Occipital lobe (tissue), 3 donors: ENCODE measurements at places on chromosomes 11 and 22. TPM values are rescaled to one million over a fixed set of nuclear protein-coding genes. Genes with fewer than 3 reads are reported as not detected.

DNA sequence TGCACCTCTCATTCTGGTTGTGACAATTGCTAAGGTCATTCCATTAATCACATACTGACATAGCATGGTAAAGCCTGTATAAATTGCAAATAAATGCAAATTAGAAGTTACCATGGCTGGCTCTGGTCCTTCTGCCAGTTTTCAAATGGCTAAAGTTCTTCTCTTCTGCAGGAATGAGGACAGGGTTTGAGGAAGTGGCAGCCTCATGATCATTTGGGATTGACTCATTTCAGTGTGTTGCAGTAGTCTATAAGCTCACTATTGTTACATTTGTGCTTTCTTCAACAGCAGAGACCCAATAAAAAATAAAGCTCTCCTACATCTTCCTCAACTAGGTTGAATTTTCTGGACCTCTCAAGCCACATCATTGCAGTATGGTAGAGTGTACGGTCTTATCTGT is 60.3 kb downstream of the NECTIN1 start:
- DNase-seq = no peak

The APOL4 gene
- 10.5 TPM for total RNA-seq

The OR8D1 gene
- total RNA-seq = not detected

The ZP1 gene
- total RNA-seq = not detected

The MPPED1 gene
- total RNA-seq = 455 TPM

The THYN1 gene
- 41.5 TPM for total RNA-seq

DNA sequence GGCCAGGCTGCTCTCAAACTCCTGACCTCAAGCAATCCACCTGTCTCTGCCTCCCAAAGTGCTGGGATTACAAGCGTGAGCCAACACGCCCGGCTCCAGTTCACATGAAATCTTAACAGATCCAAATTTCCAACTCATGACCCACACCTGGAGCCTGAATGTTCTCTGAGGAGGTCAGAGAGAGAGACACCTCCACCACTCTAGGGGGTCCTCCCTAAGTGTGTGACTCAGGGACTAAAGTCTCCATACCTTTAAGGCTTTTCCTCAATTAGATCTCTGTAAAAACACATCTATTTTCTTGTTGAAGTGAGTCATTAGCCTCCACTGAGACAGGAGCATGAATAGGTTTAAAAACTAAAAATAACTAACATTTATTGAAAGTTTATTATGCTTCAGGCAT is 376.4 kb downstream of the CADM1 start:
- DNase-seq = no peak

The PRODH gene
- 0.94 TPM for total RNA-seq

DNA sequence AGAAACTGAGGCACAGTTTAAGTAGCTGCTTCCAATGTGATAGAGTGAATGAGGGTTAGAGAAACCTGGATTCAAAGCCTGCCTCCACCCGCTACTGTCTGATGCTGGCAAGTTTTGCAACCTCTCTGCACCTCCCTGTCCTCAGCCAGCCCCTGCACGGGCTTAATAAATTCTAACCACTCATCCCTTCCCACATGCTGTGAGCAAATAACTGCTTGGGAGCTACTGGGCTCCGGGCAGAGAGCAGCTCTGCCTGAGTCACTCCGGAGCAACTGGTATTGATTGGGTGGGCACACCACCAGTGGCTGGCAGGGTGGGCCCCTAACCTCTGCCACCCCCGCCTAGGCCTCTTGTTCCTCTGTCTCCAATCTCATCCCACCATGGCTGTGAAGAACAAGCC is 104.3 kb upstream of the SYT13 start:
- DNase-seq = no peak

- DNase-seq = no peak
These were observed 125.1 kb downstream of the TIMP3 start for GRCh38 chr22:32926600-32926999.

DNA sequence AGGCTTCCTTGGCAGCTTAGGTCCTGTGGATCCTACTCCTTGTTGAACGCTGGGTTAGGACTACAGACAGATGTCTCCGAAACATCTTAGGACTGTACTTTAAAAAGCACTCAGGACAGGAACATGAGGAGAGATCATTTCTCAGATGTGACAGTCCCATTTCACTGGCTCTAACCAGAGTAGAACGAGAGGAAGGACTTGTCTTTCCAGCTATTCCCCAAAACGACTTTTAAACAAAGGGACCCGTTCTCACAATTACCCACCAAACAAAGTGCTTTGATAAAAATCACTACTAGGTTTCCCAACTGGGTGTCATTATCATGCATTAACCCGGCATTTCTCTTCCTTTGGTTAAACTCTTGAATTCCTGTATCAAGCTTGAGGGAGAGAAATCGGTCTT is 84.7 kb upstream of the BARX2 start:
- DNase-seq = no peak

The C11orf21 gene
- total RNA-seq = 0.16 TPM

The ASPHD2 gene
- total RNA-seq = 18.4 TPM

GRCh38 chr11:119100994-119101758 is 477 bp downstream of the DPAGT1 start:
- no peak for DNase-seq

The KDM2A gene
- 37.3 TPM for total RNA-seq

GRCh38 chr11:119920666-119921387 is 191.8 kb upstream of the NECTIN1 start:
- no peak for DNase-seq

The PAFAH1B2 gene
- 325 TPM for total RNA-seq

- no peak for DNase-seq
These were observed 130.2 kb upstream of the NCAM1 start for GRCh38 chr11:112831041-112831440.

The IL10RA gene
- total RNA-seq = 6.7 TPM

GRCh38 chr22:41939981-41940831 is 6.7 kb downstream of the CENPM start:
- no peak for DNase-seq

DNA sequence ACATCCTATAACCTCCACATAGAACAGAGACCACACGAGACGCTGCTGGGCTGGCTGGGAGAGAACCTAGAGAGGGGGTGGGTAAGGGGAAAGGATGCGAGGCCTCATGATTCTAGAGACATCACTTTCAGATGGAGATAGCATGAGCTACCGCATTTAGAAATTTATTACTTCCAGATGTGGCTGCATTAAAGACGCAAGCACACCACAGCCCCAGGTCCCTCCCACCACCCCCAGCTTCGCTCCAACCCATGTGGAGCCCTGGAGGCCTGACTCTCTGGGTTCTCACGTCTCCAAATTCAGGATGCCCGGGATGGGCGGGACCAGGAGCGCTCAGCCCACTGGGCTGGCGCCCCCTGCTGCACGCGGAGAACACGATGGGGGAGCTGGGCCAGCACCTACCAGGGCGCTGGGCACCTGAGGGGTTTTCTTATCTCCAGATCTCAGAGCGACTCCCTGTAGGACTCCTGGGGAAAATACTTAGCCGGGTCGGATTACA is 13.6 kb downstream of the MRPL21 start:
- DNase-seq = no peak

- DNase-seq = no peak
These were observed 160.9 kb upstream of the MTMR2 start for GRCh38 chr11:96084610-96085318.

- DNase-seq = no peak
These were observed 40.1 kb downstream of the TP53I11 start for GRCh38 chr11:44910591-44910990.

The RAB39A gene
- total RNA-seq = 47.7 TPM
